ENCODE measurements at places on chromosomes 1 and 21. TPM values are rescaled to one million over a fixed set of nuclear protein-coding genes. Genes with fewer than 3 reads are reported as not detected.

- no peak for DNase-seq
Measured at GRCh38 chr21:36384885-36385232, 333 bp upstream of the CHAF1B start.

- peak; percentile 83 for DNase-seq
Measured at GRCh38 chr21:27700974-27701614, 734.2 kb upstream of the ADAMTS5 start.

GRCh38 chr21:38936240-38936639 is 130.5 kb downstream of the ETS2 start:
- DNase-seq, result no peak

DNA sequence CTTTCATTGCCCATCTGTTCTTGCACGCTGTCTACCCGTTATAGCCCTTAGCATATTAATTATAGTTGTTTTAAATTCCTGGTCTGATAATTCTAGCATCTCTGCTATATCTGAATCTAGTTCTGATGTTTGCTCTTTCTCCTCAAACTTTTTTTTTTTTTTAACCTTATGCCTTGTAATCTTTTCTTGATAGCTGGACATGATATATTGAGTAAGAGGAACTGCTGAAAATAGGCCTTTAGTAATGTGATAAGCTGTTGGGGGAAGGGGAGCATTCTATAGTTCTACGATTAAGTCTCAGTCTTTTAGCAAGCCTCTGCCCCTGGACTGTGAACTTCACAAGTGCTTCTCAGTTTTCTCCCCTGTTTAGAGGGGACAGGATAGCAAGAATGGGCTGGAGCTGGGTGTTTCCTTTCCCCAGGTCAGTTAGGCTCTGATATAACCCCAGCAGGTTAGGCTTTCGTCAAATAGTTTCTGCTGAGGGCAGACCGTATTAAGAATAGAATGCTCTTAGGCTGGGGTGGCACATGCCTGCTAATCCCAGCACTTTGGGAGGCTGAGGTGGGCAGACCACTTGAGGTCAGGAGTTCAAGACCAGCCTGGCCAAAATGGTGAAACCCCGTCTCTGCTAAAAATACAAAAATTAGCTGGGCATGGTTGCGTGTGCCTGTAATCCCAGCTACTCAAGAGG is 62.2 kb downstream of the ZFYVE9 start:
- no peak for DNase-seq

GRCh38 chr1:54456361-54456760 is 50.2 kb upstream of the SSBP3 start:
- DNase-seq, result no peak

- DNase-seq, result no peak
Measured at GRCh38 chr1:22041505-22041904, 11.0 kb upstream of the CDC42 start.

GRCh38 chr1:204509186-204509635 is 7.0 kb upstream of the MDM4 start:
- no peak for DNase-seq

- no peak for DNase-seq
Measured at GRCh38 chr1:214638997-214639396, 36.0 kb downstream of the CENPF start.

DNA sequence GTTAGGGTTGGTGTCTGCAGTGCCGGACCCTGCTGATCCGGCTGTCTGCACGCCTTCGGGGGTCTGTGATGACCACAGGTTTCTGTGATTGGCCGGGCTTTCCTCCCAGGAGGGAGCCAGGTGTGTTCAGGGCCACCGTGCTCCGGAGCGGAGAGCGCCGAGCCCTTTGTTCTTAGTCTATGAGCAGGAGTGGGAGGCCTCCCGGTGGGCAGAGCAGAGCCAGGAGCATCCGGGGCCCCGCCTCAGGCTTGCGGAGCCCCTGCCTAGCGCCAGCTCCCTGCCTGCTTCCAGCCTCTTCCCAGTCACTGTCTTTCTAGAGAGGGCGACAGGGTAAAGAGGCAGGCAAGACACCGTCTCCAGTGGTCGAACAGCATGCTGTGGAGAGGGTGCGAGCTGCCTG is 31.8 kb downstream of the KCNAB2 start:
- DNase-seq, result no peak

Gene ANGPTL3
- total RNA-seq, result not detected

Gene SPRR2B
- total RNA-seq, result not detected

Gene ALG14
- 2.6 TPM for total RNA-seq
